ENCODE measurements at places on chromosomes 16 and 17.

DNA sequence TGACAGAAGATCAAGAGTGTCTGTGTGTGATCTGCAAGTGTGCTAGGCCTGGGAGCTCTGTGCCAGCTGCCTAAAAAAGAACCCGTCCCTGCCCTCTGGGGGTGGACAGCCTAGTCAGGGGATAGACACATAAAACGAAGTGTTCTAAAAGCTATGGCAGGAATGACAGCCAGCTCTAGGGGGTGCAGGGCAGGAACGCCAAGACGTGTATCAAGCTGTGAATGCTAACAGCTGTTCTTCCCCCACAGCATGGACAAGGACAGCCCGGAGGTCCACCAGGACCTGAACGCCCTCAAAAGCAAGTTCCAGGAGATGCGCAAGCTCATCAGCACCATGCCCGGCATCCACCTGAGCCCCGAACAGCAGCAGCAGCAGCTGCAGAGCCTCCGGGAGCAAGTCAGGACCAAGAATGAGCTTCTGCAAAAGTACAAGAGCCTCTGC lies 5.1 kb downstream of the RASD1 start:
- no peak for DNase-seq

DNA sequence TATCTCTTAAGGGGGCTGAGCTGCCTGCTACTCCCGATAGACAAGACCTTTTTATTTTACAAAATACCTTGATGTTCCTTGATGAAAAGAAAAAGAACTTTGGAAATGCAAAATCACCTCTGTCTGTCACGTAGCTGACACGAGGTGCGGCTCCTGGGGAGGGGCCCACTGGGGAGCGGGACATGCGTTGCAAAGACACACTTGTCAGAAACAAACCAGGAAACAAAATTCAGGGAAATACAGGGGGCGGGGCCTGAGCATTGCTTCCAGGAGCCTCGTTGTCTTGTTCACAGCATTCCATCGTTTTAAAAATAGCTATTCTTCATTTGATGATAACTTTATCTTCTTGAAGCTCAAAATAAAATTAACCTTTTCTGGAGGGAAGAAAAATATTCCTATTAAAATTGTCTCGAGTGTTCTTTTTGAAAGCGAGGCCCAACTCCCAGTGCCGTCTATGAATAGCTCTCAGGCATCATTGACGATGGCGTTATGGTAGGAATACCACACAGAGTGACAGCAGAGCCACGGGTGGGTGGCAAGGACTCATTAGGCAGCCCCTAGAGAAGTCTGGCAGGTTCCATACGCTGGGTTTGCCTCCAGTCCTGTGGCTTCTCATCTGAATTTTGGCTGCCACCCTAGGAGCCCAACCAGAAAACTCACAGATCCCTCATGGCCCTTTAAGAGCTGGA lies 286.9 kb downstream of the CPPED1 start:
- no peak for DNase-seq

- no peak for DNase-seq
Observed at GRCh38 chr16:86395477-86395876, 114.8 kb upstream of the FOXF1 start.

DNA sequence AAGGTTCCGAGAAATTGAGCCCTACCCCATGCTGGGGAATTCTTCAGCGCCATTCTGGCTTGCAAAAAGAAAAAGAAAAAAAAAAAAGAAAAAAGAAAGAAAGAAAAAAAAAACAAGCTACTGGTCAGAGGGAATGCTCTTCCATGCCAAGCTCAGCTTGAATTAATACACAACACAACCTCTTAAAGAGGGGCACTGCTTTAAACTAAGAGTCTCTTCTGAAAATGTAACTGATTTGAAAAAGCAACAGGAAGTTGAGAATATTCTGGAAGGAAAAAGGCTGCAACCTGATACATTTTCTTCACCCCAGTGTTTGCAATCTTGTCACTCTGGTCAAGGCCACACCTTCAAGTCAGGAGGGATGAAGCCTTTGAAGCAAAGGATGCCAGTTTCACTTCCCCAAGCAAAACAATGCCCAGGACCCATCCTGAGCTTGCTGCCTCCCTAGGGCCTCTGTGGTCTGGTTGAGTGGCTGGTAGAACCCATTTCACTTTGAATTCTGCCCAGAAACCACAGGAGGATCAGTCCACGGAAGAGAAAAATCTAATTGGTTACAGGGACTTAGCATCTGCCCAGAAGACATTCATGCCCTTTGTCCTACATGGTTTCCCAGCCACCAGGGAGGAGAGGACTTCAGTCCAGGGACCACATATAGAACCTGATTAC lies 389.7 kb downstream of the SOX9 start:
- DNase-seq, result no peak

Data from mesothelial cell of epicardium (in vitro differentiated cells).